ENCODE measurements at places on chromosomes 13 and 19.

DNA sequence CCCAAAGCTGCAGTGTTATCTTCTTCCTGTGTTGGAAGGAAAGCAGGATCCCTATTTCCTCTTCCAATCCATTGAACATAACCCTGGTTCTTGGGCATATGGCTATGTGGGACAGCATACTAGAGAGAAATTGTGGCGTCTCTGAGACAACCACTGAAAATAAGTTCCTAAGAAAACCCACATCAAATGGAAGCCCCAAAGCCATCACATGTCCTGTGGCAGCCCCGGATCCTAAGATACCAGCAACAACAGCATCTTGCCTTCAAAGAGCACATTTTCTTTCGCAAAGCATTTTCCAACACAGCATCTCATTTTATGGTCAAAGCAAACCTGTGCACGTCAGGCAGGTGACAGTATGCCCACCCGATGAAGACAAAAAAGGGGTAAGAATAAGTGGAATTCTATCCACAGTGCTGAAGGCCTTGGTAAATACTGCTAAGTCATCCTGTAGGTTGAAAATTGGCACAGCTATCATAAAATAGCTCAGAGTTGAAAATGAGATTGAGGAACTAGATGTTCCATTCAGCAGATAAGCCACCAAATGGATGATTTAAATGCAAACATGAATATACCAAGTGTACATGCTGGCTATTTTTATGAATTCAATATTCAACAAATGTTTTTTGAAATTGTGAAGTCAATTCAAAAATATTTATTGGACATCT lies 232.2 kb downstream of the DLEU7 start:
- no peak for DNase-seq

GRCh38 chr19:4749870-4750590 lies 26.4 kb upstream of the DPP9 start:
- DNase-seq = no peak

GRCh38 chr13:22278336-22278929 lies 607.6 kb downstream of the FGF9 start:
- DNase-seq = peak; percentile 51

GRCh38 chr19:19202707-19203011 lies 555 bp downstream of the NR2C2AP start:
- DNase-seq = no peak

DNA sequence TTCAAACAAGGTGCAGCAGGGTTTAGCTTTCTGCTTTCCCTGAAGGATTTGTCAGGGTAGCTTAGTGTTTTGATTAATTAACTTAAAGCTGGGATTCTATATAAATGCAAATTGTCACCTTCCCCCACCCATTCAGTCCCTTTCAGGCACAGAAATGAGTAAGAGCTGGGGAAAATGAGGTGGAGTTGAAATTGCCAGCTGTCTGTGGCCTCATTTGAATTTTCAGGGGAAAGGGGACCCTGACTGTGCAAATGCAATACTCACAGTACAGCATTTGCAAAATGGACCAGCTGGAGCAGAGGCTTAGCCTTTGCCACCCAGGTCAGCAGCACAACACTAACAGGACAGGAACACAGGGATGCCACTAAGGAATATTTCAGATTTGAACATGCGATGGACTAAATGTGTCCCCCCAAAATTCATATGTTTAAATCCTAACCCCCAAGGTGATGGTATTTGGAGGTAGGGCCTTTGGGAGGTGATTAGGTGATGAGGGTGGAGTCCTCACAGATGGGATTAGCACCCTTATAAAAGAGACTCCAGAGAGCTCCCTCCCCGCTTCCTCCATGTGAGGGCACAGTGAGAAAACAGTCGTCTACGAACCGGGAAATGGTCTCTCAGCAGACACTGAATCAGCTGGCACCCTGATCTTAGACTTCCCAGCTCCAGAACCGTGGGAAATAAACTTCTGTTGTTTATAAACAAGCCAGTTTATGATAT lies 59.5 kb upstream of the CYSLTR2 start:
- no peak for DNase-seq

DNA sequence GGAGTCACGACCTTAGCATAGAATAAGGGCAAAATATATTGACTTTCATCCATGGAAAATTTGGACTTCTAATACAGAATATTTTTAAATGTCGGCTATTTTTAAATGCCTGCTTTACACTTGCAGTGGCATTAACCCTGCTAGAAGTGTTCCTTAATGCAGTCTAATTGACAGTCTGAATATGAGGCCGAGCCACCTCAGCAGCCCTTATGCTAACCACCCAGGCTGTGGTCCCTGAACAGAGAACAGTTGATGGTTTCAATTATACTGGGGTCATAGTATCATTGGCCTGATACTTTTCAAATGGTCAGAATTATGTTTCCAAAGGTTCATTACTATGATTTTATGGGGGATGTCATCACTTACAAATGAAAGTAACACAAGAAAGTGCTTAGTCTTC lies 764.7 kb upstream of the SLITRK1 start:
- no peak for DNase-seq

- no peak for DNase-seq
Measured at GRCh38 chr19:49361438-49362047, 673 bp downstream of the TEAD2 start.

GRCh38 chr13:87122551-87122950 lies 548.6 kb upstream of the SLITRK5 start:
- no peak for DNase-seq

- DNase-seq = no peak
Measured at GRCh38 chr19:13127051-13127450, 9.0 kb downstream of the NACC1 start.

DNA sequence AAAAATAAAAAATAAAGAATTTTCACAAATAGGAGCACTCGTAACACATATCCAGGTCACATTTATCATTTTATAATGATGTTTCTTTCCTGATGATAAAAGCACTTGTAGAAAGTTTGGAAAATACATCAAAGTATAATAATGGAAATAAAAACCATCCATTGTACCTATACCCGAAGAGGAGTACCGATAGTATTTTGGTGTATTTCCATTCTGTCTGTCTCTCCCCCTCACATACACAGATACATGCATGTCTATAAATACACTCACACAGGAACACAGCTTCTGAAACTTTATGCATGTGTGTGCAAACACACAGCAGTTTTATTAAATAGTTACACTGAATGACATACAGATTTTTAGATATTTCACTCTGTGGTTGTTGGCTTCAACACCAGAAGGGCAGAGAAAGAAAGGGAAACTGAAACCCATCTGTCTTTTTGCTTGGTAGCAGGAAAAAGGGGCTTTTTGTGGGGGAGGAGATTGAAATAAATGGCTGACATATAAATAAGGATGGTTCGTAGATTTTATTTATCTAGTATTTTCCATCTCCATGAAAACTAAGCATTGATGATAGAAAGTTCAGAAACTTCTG lies 114.8 kb downstream of the LRCH1 start:
- no peak for DNase-seq

GRCh38 chr19:39558624-39559117 lies 18.7 kb upstream of the EID2 start:
- no peak for DNase-seq

GRCh38 chr19:30227012-30227621 lies 145.1 kb upstream of the ZNF536 start:
- DNase-seq = no peak

DNA sequence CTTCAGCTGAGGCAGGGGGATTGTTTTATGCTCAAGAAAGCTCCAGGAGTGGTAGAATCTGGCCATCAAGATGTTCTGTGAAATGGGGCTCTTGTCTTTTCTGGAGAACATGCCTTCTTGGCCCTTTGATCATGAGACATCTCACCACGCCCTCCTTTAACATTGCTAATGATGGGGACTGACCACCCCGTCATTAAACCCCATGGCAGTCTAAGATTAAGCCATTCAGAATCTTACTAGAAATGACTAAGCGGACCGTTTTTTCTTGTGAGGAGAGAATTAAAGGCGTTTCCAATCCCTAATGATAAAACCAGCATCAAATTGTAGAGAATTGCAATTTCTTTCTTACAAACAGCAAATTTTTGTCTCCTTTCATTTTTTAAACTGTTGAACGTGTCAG lies 89.4 kb downstream of the COL4A2 start:
- no peak for DNase-seq

DNA sequence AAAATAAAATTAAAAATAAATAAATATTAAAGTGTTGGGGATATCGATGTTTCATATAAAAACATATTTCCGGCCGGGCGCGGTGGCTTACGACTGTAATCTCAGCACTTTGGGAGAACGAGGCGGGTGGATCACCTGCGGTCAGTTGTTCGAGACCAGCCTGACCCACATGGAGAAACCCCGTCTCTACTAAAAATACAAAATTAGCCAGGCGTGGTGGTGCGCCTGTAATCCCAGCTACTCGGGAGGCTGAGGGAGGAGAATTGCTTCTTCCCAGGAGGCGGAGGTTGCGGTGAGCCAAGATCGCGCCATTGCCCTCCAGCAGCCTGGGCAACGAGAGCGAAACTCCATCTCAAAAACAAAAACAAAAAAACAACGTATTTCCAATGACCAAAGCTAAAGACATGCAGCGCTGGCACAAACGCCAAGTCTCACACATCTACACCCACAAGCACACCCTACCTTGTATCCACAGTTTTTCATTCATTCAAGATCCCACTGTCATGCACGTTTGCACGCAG lies 907 bp downstream of the ZNF569 start:
- no peak for DNase-seq

GRCh38 chr19:49854378-49855263 lies 3.7 kb downstream of the PTOV1 start:
- no peak for DNase-seq

GRCh38 chr13:46491641-46492040 lies 61.3 kb upstream of the LRCH1 start:
- no peak for DNase-seq

GRCh38 chr13:98508280-98508679 lies 68.6 kb downstream of the STK24 start:
- no peak for DNase-seq

DNA sequence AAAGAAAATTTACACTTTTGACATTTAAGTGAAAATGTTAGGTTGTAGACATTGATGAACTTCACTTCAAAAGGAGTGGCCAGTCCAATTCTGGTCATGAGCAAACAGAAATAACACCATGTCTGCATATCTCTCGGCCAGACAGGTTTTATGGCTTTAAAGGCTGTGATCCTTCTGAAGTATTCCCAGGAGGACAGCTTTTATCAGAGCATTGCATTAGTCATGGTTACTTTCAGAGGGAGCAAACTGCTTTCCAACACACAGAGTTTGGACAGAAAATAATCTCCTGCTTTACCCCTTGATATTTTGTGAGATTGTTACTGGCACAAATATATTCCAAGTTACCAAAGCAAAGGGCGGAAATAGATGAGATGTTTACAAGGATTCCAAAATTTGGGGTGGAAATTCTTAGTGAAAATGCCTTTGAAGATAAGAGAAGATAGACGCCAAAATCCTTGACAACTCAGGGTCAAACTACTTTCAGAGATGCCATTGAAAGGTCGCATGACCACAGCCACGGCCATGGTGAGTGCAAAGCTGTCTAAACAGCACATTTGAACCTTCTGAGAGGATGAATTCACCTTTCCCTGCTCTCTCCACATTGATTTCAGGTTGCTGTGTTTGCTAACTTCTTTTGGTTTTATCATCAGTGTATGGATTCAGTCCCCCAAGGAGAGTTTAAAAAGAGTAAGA lies 584.5 kb upstream of the SGCG start:
- DNase-seq = no peak

- DNase-seq = no peak
Measured at GRCh38 chr19:51521781-51522180, 9.7 kb downstream of the SIGLEC6 start.

GRCh38 chr13:109480011-109480955 lies 306.1 kb downstream of the IRS2 start:
- DNase-seq = no peak

DNA sequence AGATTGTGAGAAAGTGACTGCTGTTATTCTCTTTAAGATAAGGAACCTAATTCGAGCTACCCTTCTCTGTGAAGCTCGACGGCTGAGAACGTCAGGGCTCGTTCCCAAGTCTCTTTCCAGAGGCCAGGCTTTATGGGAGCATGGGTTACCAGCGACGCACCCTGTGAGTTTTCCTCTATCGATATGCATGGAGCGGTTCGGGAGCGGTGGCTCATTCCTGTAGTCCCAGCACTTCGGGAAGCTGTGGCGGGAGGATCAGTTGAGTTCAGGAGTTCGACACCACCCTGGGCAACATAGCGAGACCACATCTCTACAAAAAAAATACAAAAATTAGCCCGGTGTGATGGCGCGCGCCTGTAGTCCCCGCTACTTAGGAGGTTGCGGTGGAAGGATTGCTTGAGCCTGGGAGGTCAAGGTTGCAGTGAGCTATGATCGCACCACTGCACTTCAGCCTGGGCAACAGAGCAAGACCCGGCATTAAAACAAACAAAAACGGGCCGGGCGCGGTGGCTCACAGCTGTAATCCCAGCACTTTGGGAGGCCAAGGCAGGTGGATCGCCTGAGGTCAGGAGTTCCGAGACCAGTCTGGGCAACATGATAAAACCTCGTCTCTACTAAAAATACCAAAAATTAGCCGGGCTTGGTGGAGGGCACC lies 681 bp upstream of the ZNF606 start:
- no peak for DNase-seq

DNA sequence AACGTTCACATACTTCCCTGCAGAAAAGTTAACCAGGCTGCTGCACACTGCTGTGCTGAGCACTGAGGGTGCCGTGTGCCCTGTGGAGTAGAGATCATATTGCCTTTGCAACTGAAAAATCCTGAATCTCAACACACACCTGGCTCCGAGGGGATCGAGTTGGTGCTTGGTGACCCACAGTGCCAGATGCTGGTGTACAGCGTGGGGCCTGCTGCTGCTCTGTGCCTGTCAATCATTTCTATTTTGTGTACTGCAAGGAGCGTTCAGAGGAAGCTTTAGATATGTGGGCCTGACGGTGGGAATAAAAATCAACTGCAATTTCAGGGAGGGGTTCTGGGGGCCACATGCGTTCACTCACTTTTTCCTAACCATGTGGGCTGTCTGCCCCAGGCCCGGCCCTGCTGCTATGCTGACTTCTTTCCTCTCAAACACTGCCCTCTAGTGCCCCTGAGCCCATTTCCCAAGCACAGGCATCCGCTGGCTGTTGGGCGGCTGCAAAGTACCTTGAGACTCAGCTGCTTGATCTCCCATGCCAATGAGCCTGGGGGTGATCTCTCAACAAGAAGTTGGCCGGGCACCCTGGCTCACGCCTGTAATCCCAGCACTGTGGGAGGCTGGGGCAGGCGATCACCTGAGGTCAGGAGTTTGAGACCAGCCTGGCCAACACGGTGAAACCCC lies 9.7 kb upstream of the LENG8 start:
- DNase-seq = no peak

DNA sequence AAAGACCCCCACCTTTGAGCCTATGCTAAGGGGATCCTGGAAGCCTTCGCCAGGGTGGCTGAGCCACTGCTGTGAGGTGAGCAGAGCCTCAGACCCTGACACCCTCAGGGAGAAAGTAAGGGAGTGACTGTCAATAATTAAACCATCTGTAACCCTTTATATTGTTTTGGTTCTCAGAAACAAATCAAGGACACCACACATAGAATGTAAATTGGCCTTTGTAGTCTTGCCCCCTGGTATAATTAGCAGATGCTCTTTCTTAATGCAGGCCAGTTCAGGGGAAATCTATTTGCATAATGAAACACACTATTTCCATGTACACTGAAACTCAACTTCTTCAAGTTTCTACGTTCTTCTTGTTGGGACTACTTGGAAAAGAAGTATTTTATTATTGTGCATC lies 127.7 kb upstream of the EDNRB start:
- no peak for DNase-seq

Measured in T follicular helper cell (primary cell).